Stimulated activated CD8-positive, alpha-beta memory T cell treated with anti-CD3 and anti-CD28 coated beads, Interleukin-4, amount 100 ng/mL, for 1 hour (primary cell): ENCODE measurements at places on chromosomes 2 and 18.

- no peak for DNase-seq
These were observed 2.1 kb downstream of the ACTG2 start for GRCh38 chr2:73894877-73895276.

- DNase-seq = no peak
These were observed 12.4 kb downstream of the SH2D6 start for GRCh38 chr2:85430752-85431569.

GRCh38 chr2:60311524-60311923 lies 241.9 kb downstream of the BCL11A start:
- no peak for DNase-seq

GRCh38 chr18:6174983-6175745 lies 239.5 kb downstream of the L3MBTL4 start:
- no peak for DNase-seq

DNA sequence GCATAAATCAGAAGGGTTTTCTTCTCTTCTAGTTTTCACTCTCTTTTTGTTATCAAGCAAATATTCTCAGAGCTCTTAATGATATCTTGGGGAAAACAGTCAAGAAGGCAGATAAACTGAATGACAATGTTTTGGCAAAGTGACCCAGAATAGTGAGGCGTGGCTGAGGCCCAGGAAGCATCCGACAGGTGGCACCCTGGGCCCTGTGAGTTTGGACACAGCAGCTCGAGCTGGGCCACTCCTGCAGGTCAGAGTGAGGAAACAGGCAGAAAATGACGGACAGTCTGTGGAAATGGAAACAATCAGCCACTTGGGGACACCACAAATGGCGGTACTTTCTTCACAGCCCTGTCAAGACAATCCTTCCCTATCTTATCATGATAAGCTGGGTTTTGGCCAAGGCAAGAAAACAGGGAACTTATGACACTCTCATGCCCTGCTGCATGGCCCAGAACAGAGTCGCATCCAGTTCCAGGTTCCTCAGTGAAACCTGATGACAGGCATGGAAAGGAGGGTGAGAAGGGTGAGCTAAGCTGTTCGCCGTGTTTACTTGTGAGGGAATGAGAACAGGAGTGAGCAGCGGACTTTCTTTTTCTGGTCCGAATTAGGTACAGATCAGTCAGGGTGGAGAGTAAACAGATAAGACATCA lies 32.1 kb downstream of the MRPL44 start:
- no peak for DNase-seq

GRCh38 chr2:42791606-42792005 lies 777 bp downstream of the HAAO start:
- DNase-seq = no peak

DNA sequence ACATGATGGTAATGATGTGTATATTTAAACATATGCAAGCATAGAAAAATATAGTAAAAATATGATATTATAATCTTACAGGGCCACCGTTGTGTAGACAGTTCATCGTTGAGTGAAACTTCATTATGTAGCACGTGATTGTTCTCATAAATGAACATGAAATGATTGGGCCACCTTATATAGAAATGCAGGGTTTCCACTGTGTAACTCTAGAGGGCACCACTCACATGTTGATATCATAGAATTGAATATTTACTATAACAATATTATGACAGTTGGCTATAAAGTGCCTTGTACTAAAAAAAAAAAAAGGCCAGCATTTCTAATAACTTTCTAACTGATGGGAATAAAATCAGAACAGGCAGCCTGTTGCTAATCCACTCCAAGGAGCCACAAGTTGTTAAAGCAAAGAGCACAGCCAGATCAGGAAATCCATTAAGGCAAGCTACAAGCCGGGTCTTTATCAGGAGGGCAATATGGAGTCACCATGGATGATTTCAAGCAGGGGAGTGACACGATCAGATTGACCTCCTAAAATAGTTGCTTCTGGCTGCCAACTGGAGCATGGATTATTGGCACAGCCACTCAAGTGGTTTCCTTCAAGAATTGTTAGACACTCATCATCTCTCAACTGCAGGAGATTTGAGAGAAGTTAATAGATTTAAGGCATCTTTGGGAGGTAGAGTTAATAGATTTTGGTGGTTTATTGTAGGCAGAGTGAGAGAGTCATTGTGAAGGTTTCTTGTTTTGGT lies 16.7 kb downstream of the IL1F10 start:
- DNase-seq = no peak

DNA sequence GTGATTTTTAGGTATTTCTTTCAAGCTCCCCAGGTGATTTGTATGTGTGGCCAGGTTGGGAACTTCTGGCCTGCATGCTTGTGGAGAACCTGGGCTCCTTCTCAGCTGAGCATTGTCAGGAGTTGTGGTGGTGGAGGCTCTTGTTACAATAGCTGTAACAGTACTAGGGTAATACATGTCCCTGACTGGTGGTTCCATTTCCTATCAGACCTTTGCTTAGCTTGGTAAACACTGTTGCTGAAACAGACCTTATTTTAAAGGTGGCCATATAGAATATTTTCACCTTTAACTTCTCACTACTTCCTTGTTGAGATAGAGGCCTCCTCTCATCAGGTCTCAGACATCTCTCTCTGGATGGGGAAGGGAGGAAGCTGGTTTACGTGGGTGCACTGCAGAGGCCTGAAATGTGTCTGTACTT lies 79.2 kb downstream of the SETBP1 start:
- DNase-seq = no peak

- DNase-seq = no peak
These were observed 1474.0 kb upstream of the TMEFF2 start for GRCh38 chr2:193668557-193669323.

DNA sequence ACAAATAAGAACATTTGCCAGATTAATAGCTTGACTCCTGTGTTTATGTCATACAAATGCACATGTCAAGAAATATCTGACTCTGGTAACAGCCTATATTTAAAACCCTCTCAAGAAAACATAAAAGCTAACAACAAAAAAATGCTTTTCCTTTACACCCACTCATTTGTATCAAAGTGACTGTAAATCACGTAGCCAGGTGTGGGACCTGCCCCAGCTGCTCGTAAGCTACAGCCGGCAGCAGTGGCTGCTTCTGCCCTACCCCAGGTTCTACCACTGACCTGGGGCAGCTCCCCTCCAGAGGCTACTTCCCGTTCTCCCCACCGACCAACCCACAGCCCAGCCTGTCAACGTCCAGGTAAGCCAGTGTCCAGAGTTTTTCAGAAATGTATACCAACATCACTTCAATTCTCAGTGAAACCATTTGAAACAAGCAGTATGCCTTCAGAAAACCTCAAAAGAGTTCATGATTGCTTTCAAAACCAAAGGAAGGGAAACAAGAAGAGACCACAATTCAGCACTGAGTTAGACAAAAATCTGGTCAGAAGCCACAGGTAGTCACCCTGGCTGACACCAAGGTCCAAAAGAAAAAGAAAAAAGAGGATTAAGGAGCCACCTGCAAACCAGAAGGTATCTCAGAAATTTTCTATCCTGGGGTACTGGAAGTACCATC lies 40.4 kb downstream of the KIDINS220 start:
- no peak for DNase-seq

DNA sequence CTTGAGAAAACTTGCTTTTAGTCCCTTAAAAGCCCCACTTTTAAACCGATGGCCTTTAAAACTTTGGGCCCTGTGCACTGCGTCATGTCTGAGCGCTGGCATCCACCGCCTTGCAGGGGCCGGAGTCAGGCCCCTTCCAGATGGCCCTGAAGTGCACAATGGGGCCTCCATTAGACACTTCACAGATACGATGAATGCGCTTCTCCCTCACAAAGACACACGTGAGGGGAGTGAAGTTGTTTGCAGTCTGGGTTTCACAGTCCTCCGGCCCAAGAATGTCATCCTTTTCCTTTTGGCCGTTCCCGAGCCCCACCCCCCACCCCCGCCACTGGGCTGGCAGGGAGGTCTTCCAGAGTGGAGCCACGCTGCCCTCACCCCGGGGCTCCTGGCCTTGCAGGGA lies 415.1 kb upstream of the SALL3 start:
- no peak for DNase-seq

- DNase-seq = no peak
These were observed 33.5 kb upstream of the CRIM1 start for GRCh38 chr2:36322108-36322507.

DNA sequence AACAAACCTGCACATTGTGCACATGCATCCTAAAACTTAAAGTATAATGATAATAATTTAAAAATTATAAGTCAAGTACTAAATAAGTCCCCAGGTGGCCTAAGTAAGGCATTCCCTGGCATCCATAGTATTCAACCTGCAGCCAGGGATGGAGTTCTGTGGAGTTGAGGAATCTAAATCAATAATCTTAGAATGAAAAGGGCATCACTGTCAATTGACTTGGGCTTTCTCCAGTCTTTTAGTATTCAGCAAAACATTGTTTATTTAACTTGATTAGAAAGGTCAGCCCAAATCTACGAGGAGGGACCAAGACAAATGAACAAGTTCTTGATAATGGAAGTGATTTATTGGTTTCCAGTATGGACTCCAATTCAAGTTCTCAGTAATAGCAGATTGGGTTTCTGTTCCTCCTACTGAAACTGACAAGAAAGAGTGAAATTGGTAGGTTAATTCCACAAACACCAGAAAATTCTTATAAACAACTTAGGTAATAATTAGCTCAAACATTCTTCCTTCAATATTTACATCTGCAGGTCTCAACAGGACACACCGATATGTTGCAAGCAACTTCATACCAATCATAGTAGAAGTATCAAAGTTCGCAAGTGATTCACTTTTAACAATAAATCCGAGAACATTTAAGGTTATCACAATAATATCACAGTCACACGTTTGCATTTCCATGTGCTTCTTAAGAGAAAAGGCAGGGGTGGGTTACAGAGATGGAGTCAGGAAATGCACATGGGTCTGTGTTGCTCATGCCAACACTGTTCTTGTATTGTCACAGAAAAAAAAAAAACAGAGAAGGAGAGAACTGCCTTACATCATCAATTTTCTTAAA lies 51.7 kb upstream of the EHBP1 start:
- DNase-seq = no peak

GRCh38 chr2:182852801-182853200 lies 13.6 kb downstream of the FRZB start:
- no peak for DNase-seq

- no peak for DNase-seq
These were observed 165.2 kb downstream of the TRIB2 start for GRCh38 chr2:12881952-12882351.

GRCh38 chr2:97931118-97931857 lies 64.5 kb downstream of the TMEM131 start:
- DNase-seq = no peak

- DNase-seq = no peak
These were observed 18.9 kb upstream of the STAT4 start for GRCh38 chr2:191169456-191170300.

GRCh38 chr18:24000613-24001490 lies 13.7 kb upstream of the TTC39C start:
- DNase-seq = no peak

- no peak for DNase-seq
These were observed 165.4 kb downstream of the KCNE4 start for GRCh38 chr2:223217373-223217772.

- DNase-seq = no peak
These were observed 63.6 kb downstream of the HNRNPLL start for GRCh38 chr2:38539086-38539485.

DNA sequence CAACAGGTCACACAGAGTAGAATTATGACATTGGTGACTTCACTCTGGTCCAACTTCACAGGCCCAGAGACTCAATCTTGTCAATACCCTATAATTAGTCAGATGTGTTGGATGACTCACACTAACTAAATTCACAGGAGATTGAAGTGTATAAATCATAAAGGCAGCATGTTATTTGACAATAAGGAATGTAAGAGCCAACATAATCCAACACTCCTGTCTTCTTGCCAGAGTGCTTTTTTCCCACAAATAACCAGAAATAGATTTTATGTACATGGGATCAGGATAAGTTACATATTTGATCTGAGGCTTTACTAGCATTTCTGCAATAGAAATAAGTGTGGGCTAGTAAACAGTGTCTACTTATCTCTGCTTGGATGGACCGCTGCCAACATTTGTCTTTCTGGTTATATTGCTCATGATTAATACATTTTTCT lies 42.2 kb upstream of the ZSWIM2 start:
- DNase-seq = no peak

DNA sequence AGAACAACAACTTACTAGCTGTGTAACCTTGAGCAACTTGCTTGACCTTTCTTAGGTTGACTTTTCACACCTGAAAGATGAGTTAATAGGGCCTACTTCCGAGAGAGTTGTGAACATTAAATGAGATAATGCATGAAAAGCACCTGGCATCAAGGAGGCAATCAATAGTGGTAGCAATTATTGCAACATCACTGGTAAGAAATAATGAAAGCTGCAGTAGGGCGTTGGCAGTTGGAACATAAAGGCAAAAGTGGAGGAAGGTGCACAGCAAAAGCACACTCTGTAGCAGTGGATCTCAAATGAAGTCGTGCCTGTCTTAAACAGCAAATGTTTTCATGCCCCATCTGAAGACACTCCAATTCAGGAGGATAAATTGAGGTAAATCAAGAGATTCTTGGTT lies 178.9 kb upstream of the VRK2 start:
- DNase-seq = no peak

DNA sequence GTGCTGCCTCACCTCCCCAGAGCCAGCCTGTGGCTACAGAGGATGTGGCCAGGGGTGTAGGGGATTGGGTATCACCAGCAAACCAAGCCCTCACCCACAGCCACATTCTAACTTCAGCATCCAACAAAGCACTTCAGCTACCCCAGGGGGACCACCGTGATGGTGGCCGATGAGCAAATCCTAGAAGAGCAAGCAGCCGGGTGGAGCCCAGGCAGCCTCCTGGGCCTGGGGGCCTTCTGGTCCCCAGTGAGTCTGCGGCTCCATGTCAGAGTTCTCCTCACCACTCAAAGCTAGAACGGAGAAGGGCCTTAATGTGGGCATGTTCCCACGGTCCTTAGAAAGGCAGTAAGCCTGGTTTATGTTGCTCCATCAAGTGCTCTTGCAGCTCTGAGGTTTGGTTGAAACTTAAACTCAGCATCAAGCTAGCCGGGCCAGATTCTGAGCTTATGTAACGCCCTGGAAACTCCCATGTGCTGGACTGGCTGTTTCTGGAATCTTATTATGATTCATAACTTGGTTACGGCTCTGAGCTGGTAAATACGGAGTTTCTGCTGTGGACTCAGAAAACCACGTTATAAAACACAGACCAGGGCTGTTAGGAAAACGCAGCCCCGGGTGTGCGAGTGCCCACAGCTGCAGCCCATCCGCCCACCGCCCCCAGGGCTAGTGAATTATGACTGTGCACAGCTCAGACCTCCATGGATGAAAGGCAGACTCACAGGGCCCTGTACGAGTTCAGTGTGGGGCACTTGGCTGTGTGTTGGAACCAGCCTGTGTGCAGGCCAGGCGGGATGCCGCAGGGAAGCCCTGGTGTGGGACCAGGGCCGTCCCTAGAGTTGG lies 99.8 kb downstream of the SEPTIN10 start:
- no peak for DNase-seq

DNA sequence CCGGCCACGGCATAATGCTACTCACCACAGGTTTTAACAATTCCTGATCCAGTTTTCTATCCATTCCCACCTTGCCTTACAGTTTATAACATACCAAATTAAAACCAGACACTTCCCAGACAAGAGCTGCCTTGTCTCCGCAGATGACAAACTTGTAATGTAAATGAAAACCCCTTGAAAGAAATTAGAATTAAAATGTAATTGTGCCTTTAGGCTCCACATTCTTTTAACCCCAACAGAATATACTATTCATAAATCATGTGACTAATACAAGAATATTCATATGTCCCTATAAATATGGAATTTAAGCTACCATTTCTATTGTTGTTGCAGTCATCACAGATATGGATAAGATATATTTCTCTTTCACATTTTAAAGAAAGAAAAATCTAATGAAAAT lies 69.9 kb upstream of the ZBTB14 start:
- no peak for DNase-seq

- no peak for DNase-seq
These were observed 35.8 kb upstream of the AFF3 start for GRCh38 chr2:100178085-100178788.

- DNase-seq = no peak
These were observed 162.1 kb downstream of the CD8B2 start for GRCh38 chr2:106649306-106649705.
